ENCODE measurements at places on chromosomes 11 and 22.

DNA sequence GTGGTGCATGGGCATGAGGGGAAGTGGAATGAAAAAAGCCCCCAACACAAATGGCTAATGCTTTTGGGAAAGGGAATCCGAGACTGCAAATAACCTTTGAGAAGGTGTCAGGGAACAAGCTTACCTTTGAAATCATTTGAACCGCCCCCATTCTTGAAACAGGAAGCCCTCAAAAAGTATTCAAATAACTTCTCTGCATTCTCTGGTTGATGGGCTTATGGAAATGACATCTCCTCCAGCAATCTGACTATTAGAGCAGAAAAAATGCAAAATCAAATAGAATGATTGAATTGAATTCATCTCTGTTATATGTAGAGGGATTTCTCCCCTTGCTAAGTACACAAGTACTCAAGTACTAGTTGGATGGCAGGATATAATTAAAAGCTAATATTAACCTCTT, 409.9 kb downstream of the TMEM135 start:
- no peak for DNase-seq

DNA sequence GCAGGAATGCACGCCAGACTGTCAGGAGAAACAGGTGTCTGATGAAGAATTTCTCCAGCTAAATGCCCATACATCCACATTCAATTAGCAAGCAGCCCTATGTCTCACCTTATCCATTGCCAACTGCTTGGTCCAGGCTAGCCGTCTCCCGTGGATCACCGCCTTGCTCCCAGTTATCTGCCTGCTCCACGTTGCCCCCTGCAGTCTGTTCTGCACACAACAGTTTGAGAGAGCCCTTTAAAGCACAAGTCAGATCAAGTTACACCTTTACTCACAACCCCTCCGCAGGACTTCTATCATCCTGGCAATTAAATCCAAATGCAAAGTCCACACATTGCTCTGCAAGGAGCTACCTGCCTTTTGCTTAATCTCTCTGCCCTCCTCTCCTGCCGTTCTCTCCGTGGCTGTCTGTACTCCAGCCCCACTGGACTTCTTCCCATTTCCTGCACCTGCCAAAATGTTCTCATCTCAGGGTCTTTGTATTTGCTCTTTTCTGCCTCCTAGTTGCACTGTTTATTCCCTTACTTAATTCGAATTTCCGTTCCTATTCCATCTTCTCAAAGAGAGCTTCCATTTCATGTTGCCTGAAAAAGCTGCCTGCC, 185.3 kb upstream of the LARGE1 start:
- DNase-seq = peak; percentile 88

DNA sequence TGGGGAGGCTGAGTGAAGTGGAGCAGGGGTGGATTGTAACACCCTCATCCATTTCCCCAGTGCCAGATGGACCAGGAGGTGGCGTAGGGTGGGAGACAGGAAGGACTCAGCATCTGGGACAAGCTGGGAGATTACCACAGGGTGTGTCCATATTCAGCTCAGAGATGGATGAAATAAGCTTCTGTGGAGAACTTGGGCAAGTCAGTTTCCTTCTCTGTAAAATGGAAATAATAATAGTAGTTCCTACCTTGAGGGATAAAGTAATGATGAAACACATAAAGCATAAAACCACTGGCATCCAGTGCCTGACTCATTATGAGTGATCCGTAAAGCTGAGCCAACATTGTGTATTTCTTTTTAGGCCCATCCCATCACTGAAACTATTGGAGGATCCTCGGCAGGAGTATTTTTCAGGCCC, 607 bp upstream of the ROBO4 start:
- no peak for DNase-seq

GRCh38 chr11:68473693-68474092, 13.1 kb downstream of the PPP6R3 start:
- DNase-seq = no peak

DNA sequence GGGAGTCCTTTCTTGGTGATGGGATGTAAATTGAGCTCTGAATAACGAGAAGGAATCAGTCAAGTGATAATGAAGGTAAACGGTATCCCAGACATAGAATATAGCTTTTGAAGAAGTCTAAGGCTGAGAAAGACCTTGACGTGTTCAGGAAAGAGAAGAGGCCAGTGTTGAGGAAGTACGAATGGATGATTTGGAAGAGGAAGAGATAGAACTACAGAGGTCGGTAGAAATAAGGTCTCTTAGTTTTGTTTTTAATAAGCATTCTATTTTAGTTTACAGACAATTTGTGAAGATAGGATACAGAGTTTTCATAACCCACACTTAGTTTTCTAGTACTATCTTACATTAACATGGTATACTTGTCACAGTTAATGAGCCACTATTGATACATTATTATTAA, 1598.1 kb downstream of the FAM181B start:
- DNase-seq = no peak

Measured in GM23338 (cell line).